ENCODE measurements at places on chromosomes 4 and X. TPM values are rescaled to one million over a fixed set of nuclear protein-coding genes. Genes with fewer than 3 reads are reported as not detected.

- DNase-seq: no peak
Observed at GRCh38 chr4:158302076-158302866, 92.0 kb downstream of the TMEM144 start.

DNA sequence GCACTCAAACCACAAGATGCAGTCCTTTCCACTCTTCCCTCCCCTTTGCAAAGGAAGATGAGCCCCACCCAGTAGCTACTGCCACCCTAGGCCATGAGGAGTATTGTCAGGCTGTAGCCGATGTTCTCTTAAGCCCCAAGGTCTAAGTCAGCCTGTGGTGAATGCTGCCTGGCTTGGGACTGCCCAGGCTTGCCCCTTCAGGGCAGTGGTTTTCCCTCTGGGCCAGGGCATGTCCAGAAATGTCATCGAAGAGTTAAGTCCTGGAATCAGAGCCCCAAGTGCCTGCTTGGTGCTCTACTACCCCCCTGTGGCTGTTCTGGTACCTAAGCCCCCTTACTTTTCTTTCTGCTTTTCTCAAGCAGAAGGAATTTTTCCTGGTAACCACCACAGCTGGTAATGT is 11.8 kb upstream of the PGK1 start:
- no peak for DNase-seq

DNA sequence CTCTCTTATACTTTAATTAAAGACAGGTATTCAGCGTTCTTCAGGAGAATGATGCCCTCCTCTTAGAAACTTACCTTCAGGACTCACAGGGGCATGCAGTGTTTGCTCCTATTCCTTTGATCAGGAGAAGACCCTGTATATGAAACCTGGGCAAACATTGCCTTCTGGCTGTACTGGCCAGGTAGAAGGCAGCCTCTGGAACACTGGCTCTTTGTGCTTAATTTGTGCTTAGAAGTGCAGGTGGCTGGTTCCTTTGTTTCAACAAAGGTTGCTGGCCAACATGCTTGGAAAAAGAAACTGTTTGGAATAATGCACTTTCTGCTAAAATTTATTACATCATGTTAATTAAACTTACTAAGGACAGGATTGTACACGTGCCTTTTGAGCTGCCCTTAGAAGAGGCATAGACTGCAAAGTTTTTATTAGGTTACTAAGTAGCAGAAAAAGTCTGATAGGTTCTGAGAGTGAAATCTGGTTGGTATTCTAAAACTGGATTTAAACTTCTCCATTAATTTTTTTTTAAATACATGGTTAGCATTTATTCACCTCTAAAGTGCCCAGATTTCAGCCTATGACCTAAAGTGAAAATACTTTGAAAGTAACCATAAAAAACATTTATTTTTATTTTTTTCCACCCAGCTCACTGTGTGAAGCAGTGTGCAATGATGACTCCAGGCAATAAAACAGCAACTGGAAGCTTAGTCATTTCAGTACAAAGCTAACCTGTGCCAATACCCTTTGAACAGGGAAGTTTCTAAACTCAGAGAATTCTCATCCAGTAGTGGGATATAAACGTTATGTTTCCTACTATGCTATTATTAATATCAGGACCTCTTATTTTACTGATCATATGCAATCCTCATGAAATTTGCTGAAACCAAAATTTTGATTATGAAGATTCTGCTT is 11.3 kb downstream of the RASSF6 start:
- no peak for DNase-seq

DNA sequence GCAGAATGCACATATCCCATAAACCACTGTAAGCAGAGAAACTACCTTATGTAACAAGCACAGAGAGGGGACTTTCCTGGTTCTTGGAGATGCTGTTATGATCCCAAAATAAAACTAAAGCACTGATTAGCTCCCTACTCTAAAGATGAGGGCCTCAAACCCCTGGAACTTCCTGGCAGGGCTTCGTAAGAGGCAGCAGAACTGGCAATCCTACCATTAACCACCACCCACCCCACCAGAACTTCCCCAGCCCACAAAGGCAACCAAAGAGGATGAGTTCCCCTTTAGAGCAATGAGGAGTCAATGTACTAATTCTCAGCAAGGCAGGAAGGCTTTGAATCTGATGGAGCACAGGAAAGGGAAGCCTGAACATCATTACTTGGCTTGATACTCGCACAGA is 436.5 kb upstream of the FRG1 start:
- DNase-seq: no peak

DNA sequence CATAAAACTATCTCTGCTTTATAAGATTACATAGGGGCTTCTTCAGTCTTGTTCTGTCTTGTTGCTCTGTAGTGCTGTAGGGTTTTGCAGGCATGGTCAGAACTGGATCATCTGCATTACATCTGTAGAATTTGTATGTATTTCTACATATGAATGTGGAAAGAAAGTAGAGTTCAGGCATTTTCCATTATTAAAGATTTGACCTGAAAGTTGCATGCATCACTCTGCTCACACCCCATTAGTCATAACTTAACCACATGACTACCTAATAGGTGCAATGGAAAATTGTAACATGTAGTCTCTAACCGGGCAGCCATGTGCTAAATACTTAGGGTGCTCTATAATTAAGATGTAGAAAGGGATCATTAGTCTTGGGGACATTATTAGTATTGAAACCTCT is 45.7 kb upstream of the AGA start:
- DNase-seq: no peak

DNA sequence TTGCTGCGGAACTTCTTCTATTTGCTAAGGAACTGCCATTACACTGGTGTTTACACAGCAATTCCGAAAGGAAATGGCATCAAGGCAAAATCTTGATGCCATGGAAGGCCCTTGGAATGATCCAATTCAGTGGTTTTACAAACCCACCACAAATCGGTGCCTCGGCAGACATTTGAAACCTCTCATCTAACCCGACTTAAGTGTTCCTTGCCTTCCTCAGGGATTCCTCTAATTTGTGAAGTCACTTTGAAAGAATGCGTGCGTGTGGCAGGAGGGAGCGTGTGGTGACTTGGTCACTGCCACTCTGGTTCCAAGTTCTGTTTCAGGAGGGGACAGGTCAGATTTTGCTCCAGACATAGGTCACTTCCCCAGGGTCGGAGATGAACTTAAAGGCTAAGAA is 4.8 kb downstream of the NOP14 start:
- DNase-seq: no peak

DNA sequence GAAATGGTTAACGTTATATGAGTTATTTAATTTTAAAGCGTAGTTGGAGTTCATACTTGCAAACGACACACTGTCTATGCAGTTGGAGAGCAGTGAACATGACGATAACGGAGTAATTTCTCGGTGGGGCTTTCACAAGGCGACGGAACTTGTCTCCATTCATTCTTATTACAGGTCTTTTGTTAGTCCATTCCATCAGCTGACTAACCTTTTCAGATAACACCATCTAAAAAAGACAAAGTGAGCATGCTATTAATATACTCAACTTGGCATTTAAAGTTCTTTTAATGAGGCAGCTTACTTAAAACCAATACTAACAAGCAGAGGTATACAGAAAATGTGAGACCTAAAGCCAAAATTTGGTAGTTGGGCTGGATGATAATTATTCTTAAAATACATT is 19.9 kb downstream of the MAGT1 start:
- no peak for DNase-seq

The DSPP gene
- not detected for total RNA-seq

The UGT2B17 gene
- not detected for total RNA-seq

The SLC38A5 gene
- total RNA-seq: 18.2 TPM
